ENCODE measurements at places on chromosomes 7 and 10. TPM values are rescaled to one million over a fixed set of nuclear protein-coding genes. Genes with fewer than 3 reads are reported as not detected.

The LIPF gene
- total RNA-seq: not detected

DNA sequence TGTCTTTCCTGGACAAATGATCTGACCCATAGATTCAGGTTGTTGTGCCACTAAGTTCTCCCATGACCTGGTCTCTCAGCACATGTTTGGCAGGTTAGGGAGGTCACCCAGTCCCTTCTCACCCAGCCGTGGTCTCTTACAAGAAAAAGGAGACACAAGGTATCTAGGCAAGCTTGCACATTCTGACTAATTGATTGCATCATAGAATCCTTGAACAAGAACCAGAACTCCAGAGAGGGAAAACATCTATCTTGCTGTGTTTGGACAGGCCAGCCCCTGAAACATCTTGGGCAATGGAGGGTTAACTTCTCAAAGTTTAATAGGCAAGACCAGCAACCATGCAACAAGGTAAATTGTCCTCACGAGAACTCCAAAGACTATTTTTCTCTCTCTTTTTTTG lies 8.5 kb upstream of the HK1 start:
- H3K4me1 ChIP-seq: no peaks in the 10 kb centered on the region
- H3K36me3 ChIP-seq: no peaks in the 10 kb centered on the region
- DNase-seq: no peak
- no peaks in the 10 kb centered on the region for H3K27me3 ChIP-seq
- no peak overlapping the region for H3K27ac ChIP-seq
- no peak overlapping the region for H3K4me3 ChIP-seq

The ZNF398 gene
- total RNA-seq: 21.9 TPM

- H3K4me3 ChIP-seq: no peak overlapping the region
- H3K36me3 ChIP-seq: no peaks in the 10 kb centered on the region
- H3K27ac ChIP-seq: peak overlapping the region; percentile 64
- H3K4me1 ChIP-seq: peaks cover 47% of the 10 kb centered on the region
- DNase-seq: peak; percentile 77
- no peaks in the 10 kb centered on the region for H3K27me3 ChIP-seq
Measured at GRCh38 chr10:16949816-16950215, 132.6 kb upstream of the RSU1 start.

The GATA3 gene
- total RNA-seq: 1.1 TPM

The GPR22 gene
- not detected for total RNA-seq

GRCh38 chr10:124043310-124044142 lies 49.9 kb downstream of the CHST15 start:
- H3K27me3 ChIP-seq: no peaks in the 10 kb centered on the region
- H3K4me3 ChIP-seq: no peak overlapping the region
- H3K36me3 ChIP-seq: peaks cover 30% of the 10 kb centered on the region
- H3K27ac ChIP-seq: no peak overlapping the region

The TSPAN33 gene
- 20.4 TPM for total RNA-seq

- peak overlapping the region; percentile 80 for H3K27ac ChIP-seq
- no peaks in the 10 kb centered on the region for H3K36me3 ChIP-seq
- H3K27me3 ChIP-seq: no peaks in the 10 kb centered on the region
- peaks cover 28% of the 10 kb centered on the region for H3K4me1 ChIP-seq
Measured at GRCh38 chr10:5445006-5445405, 32.6 kb downstream of the NET1 start.

DNA sequence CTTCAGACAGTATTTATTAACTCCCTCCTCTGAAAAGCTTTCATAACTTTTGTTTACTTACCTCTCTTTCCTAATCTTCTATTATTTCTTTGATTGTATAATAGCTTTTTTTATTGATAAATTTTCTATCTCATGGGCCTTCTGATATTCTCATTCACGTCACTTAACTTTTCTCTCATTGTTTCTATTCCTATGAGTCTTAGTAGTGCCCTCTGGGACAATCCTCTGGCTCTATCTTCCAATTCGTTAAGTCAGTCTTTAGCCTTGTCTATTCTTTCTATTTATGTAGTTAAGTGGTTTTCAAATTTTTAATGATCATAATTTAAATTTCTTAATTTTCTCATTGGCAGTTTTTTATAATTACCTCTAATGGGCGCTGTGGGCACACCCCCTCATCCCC lies 6.4 kb upstream of the ELMO1 start:
- no peaks in the 10 kb centered on the region for H3K36me3 ChIP-seq
- no peaks in the 10 kb centered on the region for H3K4me1 ChIP-seq
- no peaks in the 10 kb centered on the region for H3K27me3 ChIP-seq

The TBX20 gene
- not detected for total RNA-seq

DNA sequence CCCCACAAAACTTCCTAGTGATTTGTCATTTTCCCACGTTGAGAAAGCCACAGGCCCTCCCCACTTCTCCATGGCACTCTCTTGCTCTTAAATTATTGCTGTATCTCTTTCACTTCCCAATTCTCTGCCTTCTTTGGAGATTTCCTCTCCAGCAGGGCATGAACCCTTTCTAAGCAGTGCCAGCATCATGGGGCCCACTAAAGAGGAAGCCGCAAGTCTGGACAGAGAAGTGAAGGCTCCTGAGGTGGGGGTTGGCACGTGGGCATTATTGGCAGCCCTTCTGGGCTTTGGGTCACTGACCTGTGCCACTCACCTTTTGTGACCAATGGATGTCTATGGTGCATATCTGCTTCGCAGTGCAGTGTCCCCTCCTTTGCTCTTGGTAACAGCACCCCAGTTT lies 97.7 kb upstream of the TCF7L2 start:
- no peak for DNase-seq
- no peaks in the 10 kb centered on the region for H3K27me3 ChIP-seq
- H3K4me3 ChIP-seq: no peak overlapping the region
- H3K27ac ChIP-seq: no peak overlapping the region
- no peaks in the 10 kb centered on the region for H3K4me1 ChIP-seq

GRCh38 chr7:6015917-6016652 lies 7.0 kb downstream of the AIMP2 start:
- H3K4me1 ChIP-seq: peaks cover 87% of the 10 kb centered on the region
- no peaks in the 10 kb centered on the region for H3K27me3 ChIP-seq
- no peak overlapping the region for H3K4me3 ChIP-seq
- peaks cover 14% of the 10 kb centered on the region for H3K36me3 ChIP-seq
- peak overlapping the region; percentile 93 for H3K27ac ChIP-seq

DNA sequence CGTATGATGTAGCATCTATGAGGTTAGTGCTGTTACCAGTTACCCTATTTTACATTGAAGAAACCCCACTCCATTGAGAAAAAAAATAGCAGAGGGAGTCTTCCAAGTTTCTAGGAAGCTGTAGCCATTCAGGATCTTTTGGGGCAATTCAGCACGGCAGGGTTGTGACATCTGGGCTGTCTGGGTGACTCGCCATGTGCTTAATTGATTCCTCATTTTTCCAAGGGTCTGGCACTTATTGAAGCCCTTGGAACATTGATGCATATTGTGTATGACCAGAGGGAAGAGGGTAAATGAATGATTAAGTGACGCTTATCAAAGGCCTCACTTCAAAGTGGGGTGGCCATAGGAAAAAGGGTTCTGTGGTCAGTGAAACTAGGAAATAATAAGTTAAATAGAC lies 248.7 kb downstream of the ARHGAP12 start:
- no peaks in the 10 kb centered on the region for H3K4me1 ChIP-seq
- no peak overlapping the region for H3K4me3 ChIP-seq
- no peak for DNase-seq
- no peaks in the 10 kb centered on the region for H3K36me3 ChIP-seq
- H3K27ac ChIP-seq: no peak overlapping the region
- H3K27me3 ChIP-seq: no peaks in the 10 kb centered on the region

Data from thyroid gland (tissue), 4 donors.